ENCODE measurements at places on chromosomes 2 and 18. TPM values are rescaled to one million over a fixed set of nuclear protein-coding genes. Genes with fewer than 3 reads are reported as not detected.

CHN1 gene
- 1.8 TPM for total RNA-seq

GRCh38 chr2:33133454-33133952, 186.8 kb downstream of the LTBP1 start:
- DNase-seq = no peak

GRCh38 chr2:30866974-30867373, 59.7 kb upstream of the CAPN13 start:
- no peak for DNase-seq

- no peak for DNase-seq
These were observed 37.2 kb upstream of the SCLY start for GRCh38 chr2:238023608-238024007.

CD207 gene
- not detected for total RNA-seq

Data from naive thymus-derived CD8-positive, alpha-beta T cell (primary cell).